ENCODE measurements at places on chromosomes 2 and 18.
A peak's percentile ranks its signal among the peaks of the same experiment; 100 is the strongest.

DNA sequence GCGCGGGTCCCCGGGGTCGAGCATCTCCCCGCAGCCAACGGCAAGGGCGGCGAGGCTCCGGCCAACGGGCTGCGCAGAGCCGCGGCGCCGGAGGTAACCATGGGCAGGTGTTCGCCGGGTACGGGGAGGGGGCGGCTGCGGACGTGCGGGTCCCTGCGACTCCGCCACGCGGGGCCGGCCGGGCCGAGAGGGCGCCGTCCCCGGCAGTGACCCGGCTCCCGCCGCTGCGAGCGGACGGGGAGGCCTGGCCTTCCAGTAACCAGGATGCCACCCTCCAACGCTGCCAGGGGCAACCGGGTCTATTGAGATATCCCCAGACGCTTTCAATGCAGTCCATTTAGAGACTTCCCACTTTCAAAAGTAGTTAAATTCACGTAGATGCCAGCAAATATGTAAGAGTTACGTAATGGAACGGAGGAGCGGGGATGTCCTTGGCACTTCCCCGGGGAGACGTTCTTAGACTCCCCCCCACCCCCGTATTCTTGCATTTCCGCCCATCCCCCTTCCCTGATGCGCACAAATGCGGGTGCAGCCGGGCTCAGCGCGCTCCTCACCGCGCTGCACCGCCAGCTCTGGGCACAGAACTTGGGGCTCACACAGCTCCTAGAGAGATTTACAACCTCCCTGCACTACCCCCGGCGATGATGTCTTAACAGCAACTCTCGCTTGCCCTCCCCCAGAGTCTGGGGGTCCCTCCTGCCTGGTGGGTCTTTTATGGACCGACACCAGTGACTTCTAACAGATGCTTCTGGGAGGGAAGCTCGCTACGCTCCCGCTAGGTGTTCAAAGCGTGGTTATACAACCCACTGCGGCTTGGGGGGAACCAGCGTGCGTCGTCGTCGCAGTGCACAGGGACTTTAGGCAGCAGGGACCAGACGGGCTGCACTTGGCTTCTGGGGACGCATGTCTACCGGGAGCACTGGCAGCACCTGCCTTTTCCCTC is 657 bp downstream of the SGPP2 start:
- DNase-seq = no peak

DNA sequence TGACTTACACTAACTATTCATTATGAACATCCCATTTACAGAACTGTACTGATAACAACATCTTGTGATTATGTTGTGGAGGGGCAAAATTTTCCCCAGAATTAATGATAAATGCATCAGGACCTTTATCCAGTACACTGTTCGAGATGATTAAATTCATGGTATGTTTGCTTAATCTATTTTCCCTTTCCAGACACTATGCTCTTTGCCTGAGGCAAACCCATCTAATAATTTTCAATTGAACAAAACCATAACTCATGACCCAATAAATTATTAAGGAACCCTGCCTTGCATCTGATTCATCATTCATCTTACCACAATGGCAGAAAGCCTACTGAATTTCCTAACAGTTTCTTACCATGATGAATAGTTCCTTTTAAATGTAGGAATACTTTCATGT is 385.0 kb downstream of the DSEL start:
- DNase-seq = no peak

GRCh38 chr18:6722690-6723089 is 6.8 kb upstream of the ARHGAP28 start:
- no peak for DNase-seq

- DNase-seq = no peak
Observed at GRCh38 chr2:155266583-155266982, 568.1 kb downstream of the KCNJ3 start.

DNA sequence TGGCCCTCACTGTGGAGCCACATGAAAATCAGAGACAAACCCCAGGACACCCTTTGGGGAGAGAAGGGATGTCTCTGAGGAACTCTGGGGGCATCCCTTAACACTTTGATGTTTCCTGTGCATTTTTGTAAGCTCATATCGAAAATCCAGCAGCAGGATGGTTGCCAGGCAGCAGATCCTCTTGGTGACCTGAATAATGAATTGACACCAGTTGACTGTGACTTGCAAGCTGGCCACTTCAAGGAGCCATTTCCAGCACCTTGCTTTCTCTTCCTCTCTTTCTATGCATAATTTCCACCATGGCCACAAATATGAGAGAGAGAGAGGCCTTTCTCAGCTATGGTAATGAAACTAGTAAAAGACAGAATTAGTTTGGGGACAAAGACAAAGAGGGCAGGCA is 91.7 kb downstream of the NRP2 start:
- no peak for DNase-seq

DNA sequence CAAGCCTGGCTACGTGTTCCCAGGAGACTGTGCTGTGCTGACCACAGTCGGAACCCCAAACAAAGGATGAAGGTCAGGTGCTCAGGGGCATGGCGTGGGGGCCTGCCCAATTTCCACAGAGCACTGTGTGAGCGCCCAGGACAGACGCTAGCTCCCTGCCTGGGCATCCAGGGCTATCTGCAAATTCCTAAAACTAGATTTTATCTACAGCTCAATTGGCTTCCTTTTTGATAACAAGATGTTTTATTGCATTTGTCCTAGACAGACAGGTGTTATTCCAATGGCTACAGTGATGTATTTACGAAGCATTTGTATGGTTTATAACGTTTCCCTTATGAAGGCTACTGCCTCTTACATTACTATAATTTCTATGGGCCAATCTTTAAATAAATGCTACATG is 16.0 kb downstream of the PTGR3 start:
- no peak for DNase-seq

GRCh38 chr2:112048887-112049286 is 6.2 kb upstream of the TMEM87B start:
- no peak for DNase-seq

- no peak for DNase-seq
Observed at GRCh38 chr2:101057051-101057933, 55.2 kb downstream of the RPL31 start.

GRCh38 chr18:27110319-27110718 is 74.8 kb downstream of the CHST9 start:
- no peak for DNase-seq

DNA sequence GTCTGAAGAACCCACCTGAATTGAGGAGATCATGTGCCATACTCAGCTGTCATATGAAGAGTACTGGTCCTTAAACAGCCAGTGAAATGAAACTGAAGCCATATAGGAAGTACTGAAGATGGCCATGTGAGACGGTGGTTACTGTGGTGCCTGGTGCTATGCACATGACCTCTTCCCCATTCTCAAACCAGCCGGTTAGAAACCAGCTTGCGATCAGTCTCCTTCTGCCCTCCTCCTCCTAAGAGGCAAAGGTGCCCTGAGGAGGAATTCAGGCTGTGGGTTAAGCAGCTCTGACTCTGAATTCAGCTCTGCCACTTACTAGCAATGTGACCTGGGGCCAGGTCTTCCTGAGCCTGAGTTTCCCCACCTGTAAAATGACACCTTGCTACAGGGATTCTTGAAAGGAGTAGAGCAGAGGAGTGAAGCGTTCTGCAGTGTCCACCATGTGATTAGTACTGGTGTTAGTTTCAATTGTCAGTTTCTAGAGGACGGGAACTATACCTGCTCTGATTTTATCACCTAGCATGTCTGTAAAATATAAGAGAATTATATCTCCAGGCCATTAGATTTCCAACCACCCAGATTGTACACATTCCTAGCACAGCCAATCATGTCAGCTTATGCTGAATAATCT is 5.1 kb downstream of the FECH start:
- DNase-seq = no peak

DNA sequence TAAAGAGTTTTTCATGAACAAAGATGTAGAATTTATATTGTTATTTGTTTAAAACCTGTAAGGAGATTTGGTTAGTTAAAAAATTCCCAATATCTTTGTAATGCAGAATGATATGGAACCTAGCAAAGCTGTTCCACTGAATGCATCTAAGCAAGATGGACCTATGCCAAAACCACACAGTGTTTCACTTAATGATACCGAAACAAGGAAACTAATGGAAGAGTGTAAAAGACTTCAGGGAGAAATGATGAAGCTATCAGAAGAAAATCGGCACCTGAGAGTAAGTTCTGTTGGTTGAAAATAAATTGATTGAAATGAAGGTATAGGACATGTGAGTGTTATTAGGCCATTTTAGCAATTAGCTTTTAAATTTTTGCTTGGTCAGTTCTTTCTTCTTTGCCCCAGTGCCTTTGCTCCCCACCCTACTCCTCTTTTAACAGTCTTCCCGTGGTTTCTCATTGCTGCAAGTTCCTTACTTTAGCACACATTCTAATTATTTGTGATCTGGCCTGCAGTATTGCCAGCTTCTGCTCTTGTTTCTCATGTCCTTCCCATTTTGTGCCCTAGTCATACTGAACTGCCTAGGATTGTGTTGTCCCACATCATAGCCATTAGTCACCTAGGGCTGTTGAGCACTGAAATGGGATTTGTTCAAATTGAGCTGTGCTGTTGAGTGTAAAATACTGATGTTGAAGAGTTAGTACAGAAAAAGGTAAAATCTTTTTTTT is 36.6 kb downstream of the VAPA start:
- DNase-seq = no peak

- DNase-seq = peak; percentile 17
Observed at GRCh38 chr18:48842259-48843061, 108.3 kb downstream of the SMAD7 start.

DNA sequence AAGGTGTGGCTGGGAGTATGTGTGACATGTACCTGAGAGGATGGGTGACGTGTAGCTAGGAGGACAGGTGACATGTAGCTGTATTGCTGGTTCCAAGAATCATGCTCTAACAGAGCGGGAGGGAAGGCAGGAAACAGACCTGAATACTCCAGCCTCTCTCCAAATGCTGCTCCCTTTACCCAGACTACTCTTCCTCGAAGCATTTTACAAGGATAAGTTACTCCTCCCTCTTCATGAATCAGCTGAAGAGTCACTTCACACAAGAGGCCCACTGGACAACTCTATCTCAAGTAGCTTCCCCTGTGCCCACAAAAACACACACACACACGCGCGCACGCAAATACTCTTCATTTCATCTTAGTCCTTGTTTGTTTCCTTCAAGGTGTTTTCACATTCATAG is 52.6 kb upstream of the KIDINS220 start:
- no peak for DNase-seq

DNA sequence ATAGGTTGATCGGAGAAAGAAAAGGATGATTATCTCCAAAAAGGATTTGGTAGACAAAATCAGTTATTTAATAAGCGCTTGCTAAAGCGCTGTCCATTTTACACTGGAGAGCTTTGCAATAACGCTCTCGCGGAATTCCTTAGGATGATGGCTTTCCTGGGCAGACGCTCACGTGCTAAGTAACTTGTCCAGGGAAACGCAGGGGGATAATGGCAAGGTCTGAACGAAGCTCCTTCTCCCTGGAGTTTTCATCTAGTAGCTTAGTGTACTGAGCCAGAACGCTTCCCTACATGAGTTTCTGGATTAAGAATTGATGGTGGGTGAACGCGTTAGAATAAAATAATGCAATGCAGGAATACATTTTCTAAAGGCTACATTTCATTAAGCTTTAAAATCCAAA is 739.5 kb upstream of the SALL3 start:
- no peak for DNase-seq

DNA sequence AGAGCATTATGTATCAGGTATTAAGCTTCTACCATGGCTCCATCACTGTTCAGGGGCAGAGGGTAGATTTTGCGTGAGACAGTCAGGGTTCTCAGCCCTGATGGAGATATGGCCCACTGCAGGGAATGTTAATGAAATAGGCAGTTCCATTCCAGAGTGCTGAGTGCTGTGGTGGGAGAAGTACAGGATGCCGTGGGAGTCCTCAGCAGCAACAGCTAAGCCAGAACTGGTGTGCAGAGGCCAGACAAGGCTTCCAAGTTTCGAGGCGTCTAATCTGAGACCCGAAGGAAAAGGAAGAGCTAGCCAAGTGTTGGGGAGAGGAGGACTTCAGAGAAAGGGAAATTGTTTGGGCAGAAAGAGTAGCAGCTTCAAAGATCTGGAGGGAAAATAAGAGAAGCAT is 30.2 kb upstream of the MAPRE2 start:
- no peak for DNase-seq

DNA sequence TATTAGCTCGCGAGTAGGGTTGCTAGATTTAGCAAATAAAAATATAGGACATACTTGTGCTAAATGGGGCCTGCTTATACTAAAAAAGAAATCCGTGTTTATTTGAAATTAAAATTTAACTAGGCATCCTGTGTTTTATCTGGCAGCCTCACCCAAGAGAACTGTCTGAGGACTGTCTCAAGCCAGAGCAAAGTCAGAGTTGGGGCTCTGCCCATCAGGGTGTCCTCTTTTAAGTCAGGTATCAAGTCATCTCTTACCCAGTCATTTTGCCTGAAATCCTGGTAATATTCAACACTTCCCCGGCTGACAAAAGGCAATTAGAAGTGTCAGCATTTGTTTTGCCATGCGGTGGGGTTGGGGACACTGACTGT is 48.3 kb upstream of the ST3GAL5 start:
- DNase-seq = no peak

- DNase-seq = no peak
Observed at GRCh38 chr2:192535956-192536921, 341.5 kb upstream of the TMEFF2 start.

DNA sequence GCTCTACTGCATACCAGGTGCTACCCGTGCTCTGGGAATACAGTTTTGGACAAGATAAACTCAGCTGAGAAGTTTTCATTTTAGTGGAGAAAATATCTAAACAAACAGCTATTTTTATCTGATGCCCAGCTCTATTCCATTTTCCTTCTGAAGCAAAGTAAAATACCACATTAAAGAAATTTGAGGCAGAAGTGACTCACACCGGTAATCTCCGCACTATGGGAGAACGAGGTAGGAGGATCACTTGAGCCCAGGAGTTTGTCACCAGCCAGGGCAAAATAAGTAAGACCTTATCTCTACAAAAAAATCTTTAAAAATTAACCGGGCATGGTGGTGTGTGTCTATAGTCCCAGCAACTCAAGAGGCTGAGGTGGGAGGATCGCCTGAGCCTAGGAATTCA is 416.2 kb upstream of the LYPD1 start:
- no peak for DNase-seq

DNA sequence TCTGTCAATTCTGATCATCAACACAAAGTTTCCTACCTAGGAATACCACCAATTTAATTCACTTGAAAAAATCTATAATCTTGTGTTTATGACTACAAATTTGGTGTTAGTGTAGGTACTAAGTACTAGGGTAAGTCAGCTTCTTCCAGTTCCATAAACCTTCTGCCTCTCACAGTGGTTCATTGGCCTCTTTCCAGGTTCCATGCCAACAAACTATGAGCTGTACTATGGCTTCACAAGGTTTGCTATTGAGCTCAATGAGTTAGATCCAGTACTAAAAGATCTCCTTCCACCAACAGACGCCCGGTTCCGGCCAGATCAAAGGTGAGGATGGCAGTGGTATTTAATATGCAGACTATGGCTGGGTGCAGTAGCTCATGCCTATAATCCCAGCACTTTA is 58.8 kb downstream of the PRKRA start:
- no peak for DNase-seq

- DNase-seq = no peak
Observed at GRCh38 chr2:144660518-144661316, 140.8 kb upstream of the ZEB2 start.
